Activated CD4-positive, alpha-beta T cell treated with anti-CD3 and anti-CD28 coated beads, Interleukin-2, amount 10 ng/mL, durations not matched to agents 7 days and 5 days (primary cell): ENCODE measurements at places on chromosomes 7 and 10. TPM values are rescaled to one million over a fixed set of nuclear protein-coding genes. Genes with fewer than 3 reads are reported as not detected.

The ZNF239 gene
- 0.73 TPM for total RNA-seq

The OPALIN gene
- total RNA-seq = not detected

The GSAP gene
- 8.7 TPM for total RNA-seq

The GBX1 gene
- total RNA-seq = not detected

The BCAP29 gene
- total RNA-seq = 37.4 TPM

DNA sequence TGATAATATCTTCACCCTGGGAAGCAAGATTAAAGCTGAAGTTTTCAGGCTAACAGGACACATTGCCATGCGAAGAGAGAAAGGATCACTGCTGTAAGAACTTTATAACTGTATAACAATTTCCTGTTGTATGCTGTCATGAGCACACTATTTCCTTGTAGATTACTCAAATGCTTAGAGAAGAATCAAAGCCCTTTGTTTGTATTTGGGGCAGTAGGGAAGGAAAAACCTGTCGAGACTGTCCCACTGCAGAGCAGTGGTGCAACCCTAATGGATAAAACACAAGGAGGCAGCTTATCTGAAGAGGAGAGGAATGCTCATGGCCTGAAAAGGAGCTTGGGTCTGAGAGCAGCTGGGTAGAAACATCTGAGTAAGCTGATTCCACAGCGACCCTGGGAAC lies 327.7 kb upstream of the NPSR1 start:
- DNase-seq = no peak

- no peak for DNase-seq
Measured at GRCh38 chr7:81013083-81013817, 94.4 kb upstream of the SEMA3C start.

DNA sequence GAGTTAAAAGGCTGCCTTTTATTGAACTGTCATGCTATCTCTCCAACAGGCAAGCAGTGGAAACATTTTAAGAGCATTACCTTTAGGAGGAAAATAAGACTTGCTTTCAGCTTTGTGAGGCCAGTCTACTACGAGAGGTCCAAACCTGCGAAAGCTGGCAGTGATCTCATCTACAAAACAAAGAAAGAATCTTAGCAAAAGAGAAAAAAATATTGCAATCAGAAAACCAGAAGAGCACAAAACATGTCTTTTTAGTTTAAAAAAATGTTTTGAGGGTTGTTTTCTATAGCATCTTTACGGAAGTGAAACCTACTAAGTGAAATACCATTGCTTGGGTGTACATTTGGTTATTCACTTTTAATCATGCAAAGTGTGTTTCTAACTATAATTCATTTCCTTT lies 147.9 kb downstream of the CPEB3 start:
- no peak for DNase-seq

DNA sequence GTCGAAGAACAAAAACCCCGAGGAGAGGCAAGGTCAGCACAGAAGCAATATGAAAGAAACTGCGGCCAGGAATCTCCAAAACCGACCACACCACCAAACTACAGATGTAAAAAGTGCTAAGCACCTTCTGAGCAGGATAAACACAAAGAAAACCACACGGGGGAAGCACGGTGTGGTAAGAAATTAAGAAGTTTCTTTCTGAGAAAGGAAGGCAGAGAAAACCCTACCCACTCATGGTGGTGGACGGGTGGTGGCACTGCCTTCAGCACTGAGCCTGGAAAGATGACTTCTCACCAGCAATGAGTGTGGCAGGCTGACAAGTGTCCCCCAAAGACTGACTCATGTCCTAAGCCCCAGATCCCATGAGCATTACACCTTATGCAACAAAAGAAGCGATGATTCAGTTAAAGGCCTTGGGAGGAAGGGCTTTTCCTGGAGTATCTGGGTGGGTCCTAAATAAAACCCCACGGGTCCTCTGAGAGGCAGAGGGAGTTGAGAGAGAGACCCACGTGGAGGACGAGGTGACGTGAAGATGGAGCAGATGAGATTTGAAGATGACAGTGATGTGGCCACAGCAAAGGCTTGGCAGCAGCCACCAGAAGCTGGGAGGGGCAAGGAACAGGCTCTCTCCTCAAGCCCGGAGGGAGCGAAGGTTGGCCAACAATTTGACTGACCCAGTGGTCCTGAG lies 124.9 kb downstream of the DLG5 start:
- peak; percentile 53 for DNase-seq

- no peak for DNase-seq
Measured at GRCh38 chr7:137968890-137969289, 33.0 kb downstream of the CREB3L2 start.

DNA sequence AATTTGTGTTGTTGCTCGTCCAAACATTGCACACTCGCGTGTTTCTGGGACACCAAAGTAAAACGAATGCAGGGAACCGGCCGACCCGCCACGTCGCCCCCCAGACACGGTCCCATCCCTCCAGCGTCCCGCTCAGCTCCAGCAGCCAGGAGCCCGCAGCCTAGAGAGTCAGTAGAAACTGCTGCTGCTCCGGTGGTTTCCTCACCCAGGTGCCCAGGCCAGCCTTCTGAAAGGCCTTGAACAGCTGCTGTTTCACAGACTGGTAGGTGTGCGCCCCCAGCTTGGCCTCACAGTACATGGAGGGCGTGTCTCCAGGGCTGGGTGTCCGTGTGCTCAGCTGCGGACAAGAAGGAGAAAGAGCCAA lies 126.8 kb downstream of the WDR37 start:
- no peak for DNase-seq

- DNase-seq = no peak
Measured at GRCh38 chr10:8037199-8037801, 17.2 kb upstream of the GATA3 start.
